Effector memory CD8-positive, alpha-beta T cell (primary cell): ENCODE measurements at places on chromosomes 7 and 10.

- no peak for DNase-seq
Observed at GRCh38 chr7:8455426-8455825, 22.0 kb downstream of the NXPH1 start.

GRCh38 chr10:5583525-5584175 lies 58.9 kb downstream of the CALML3 start:
- DNase-seq = no peak

DNA sequence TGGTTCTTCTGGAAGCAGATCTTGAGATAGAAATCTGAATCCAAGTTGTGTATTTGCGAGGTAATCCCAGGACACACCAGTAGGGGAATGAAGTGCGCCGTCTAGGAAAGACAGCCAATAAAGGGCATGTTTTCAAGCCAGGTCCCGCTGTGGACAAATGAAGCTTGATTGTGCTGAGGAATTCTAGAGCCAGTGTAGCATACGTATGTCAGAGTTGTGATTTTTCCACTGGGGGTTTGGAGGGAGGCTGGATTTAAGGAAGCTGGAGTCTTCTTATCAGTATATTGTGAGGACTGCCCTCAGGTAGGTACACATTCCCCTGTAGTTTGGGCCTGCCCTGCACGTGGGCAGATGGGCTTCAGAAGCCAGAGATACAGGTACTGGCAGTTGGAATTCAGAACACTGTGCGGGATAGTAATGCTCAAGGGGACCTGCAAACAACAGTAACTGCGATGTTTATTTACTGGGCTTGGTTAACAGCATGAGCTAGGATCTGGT lies 50.9 kb downstream of the GALNT11 start:
- DNase-seq = peak; percentile 9

GRCh38 chr7:127665922-127666321 lies 13.9 kb downstream of the SND1 start:
- no peak for DNase-seq

- no peak for DNase-seq
Observed at GRCh38 chr7:82567841-82568240, 124.3 kb upstream of the CACNA2D1 start.

DNA sequence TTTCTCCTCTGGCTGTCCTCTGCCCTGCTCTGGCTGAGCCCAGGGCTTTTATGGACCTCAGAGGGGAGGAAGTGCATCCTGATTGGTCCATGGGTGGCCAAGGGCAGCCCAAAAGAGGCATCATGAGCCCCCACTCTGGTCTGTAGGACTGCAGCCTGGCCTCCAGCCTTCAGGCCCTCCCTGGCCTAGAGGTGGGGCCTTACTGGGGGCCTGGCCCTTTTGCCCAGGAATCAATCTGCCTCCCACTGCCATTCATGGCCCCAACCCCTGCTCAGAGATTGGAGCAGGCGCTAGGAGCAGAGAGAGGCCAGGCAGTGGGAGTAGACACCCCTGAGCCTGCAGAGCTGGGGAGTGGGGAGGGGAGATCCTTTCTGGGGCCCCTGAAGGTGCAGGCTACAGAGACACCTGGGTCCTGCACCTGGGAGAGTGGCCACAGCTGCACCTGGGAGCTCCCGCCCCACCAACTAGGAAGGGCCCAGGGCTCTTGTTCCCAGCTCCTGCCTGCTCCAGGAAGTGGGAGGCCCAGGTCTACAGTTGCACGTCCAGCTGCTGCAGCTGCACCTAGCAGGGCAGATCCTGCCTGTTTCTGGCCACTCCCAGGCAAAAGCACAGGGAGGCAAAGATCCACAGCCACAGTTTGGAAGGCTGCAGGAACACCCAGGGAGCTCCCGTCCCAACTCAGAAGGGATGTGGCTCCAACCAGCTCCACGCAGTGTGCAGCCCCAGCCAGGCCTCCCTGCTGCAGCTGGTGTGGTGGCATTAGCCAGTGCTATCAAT lies 6.4 kb upstream of the DYNC2I1 start:
- no peak for DNase-seq

GRCh38 chr7:66301249-66301648 lies 96.1 kb downstream of the TPST1 start:
- DNase-seq = no peak

- no peak for DNase-seq
Observed at GRCh38 chr7:33350577-33350976, 221.2 kb downstream of the BBS9 start.

DNA sequence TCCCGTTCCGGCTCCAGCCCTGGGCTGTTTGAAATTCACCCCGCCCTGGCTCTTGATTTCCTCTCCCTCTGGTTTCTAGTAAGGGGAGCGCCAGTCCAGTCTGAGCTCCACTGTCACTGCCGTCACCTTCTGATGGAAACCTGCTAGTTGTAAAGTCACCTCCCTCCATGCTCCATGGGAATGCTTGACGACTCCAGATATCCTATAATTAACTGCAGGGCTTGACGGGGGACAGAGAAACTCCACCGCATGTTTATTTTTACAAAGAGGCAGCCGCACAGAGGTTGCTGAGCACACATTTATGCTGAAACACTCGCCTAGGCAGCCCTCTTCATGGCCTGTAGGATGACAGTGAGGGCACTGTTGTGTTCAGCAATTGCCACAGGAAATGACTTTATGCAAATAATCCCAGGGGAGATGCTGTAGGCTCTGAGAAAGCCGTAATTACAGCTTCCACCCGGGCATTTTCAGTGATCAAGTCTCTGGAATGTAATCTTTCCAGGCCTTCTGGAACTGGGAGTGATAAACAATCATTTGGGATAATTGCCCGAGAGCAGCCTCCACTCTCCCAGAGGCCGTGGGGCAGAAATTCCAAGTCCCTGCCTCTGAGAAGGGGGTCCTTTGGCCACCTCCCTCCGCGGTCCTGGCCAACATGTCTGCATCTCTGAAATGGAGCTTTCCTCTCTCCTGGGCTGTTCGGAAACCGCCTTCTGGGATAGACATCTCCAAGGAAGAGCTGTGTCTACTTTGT lies 300.5 kb downstream of the KLF6 start:
- no peak for DNase-seq
